ENCODE measurements at places on chromosomes 11 and 22.

GRCh38 chr11:67167091-67167490, 48.0 kb downstream of the KDM2A start:
- DNase-seq = peak; percentile 33

DNA sequence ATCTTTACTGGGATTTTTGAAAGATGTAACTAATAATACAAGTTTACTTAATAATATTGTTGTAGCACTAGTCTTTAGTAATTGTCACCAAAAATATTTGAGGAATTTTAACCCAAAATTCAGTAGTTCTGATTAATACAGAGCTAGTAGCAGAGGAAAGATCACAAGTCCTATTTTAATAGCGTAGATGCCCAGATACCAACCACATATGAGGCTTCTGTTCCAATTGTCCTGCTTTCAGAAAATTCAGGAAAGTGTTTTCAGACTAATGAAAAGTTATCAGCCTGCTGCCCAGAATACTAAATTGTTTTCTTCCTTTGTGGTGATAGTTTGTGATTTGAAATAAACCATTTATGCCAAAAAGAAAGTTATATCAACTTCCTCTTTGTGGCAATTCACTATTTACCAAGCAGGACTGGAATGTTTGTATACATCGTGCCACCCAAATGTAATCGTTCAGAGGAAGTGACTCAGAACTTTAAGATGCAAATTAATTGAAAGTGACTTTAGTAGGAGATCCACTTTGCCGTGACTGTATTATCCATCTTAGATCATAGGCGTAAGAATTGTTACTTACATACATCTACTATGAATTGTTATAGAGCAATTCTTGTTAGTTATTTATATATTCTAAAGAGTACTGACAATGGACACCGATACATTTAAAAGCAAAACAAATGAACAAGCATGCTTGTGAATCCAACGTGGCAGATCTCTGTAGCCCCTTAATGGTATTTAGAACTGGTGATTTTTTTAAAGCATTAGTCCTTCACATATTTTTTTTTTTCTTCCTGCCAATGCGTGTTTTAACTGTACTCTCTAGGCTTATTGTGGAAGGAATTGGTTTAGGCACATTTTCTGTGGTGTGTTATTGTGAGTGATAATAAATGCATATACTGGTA, 231.0 kb downstream of the DDX10 start:
- DNase-seq = peak; percentile 45

DNA sequence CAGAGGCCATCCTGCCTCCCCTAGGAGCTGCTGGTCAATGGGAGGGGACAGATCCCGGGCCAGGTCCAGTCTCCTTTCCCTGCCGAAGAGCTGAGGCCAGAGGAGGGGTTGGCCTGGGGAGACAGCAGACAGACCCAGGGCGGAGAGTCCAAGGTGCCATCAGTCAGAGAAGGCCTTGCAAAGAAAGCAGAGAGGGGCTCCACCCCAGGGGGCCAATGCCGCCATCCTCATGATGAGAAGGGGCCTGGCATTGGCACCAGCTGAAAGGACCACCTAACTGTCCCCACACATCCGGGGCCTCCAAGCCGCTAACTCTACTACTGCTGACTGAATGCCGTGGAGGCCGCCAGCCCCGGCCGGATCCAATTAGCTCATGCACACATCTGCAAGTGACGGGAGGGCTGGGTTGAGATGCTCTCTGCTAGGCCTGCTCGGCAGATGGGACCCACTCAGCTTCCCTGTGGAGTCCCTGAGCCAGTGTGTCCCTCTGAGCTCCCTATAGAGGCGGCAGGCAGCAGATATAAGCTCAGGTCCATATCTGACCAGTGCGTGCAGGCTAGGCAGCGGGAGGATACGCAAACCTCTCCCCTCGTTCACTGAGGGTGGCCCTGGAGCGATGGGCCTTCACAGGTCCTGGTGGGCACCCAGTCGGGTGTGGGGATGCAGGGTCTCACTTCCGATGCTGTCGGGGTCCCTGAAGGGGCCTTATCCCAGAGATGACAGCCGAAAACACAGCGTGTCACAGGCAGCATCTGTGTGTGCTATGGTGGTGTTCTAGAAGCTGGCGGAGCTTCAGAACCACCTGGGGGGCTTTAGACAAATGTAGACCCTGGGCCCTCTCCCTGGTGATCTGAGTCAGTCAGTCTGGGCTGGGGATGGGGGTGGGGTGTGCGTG, 183.9 kb downstream of the CTTN start:
- no peak for DNase-seq

GRCh38 chr11:77560605-77561004, 29.1 kb upstream of the AQP11 start:
- peak; percentile 36 for DNase-seq

DNA sequence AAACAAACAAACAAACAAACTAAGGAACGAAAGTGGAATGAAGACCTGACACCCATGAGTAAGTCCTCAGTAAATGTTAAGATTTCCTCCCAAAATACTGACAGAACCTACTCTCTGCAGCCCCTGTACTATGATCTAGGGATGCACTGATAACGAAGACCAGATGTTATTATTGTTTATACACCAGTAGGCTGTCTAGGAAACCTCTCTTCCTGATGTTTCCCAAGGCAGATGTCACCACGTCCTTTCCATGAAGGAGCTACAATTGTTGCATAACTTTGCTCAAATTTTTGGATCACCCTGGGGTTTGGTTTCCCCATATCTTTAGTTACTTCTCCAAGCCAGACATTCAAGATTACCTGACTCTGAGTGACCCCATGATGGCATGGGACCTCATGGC, 340.7 kb downstream of the MIAT start:
- no peak for DNase-seq

- peak; percentile 99 for DNase-seq
These were observed at the start of the genes SPCS2 and XRRA1 for GRCh38 chr11:74948898-74949752. TSS of gene SPCS2 (plus strand) at chr11:74949266. CDS start at chr11:74949286, 20 bp downstream. TSS of gene XRRA1 (minus strand) at chr11:74949091. CDS start at chr11:74940878, 8,213 bp downstream.

DNA sequence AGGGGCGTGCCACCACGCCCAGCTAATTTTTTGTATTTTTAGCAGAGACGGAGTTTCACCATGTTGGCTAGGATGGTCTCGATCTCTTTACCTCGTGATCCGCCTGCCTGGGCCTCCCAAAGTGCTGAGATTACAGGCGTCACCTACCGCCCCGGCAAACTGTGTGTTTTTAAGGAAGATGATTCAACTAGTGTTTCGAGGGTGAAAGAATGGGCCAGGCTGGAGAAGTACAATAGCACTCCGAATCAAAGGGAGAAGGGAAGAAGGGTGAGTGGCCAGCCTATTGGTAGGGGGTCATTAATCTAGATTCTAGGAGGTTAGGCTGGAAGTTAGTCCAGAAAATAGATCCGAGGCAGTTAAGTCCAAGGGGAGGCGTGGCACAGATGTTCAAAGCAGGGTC, 2.9 kb upstream of the CECR2 start:
- DNase-seq = no peak

DNA sequence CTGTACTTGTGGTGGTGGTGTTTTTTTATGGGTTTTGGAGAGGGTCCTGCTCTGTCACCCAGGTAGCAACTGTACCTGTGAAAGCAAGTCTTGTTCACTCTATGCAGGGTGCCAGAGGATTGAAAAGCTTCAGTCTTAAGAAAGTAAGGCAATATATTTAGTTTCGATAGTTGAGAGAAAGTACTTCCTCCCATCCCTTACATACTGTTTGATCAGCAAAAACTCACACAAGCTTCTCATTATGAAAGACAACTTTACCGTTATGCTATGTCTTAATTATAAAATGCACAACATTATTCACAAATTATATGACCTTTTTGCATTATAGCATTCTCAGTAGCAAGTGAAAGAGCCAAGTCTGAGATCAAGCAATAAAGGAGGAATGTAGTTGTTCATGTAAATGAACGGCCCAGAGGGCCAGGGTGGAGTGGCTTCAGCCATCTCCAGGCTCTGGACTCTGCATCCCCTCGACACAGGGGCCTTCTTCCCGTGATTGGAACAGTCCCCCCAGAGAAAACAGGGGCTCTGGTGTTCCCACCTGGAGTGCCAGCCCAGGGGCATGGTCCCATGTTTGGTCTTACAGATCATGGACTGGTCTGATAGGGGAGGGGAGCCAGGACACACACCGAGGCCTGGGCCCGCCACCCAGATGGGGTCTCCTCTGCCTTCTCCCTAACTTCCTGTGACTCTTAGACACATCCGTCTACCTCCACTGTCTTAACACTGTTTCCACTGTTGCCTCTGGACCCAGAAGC, 38.7 kb upstream of the CTTN start:
- no peak for DNase-seq

- peak; percentile 83 for DNase-seq
These were observed 3.6 kb downstream of the SHISAL1 start for GRCh38 chr22:44309137-44309536.

DNA sequence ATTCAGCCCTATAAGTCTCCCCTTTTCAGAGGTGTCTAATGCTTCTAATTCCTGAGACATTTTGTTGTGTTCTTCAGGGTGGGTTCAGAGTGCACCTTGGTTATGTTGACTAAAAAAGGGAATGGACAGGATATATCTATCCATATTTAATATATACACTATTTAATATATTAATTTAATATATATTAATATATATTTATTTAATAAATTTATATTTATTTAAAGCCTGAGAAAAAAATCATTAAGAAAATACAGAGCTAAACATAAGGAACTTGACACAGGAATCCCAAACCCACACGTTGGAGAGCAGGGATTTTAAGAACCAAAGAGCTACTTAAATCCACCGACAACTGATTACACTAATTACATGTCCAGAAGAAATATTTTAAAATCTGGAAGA, 674.2 kb upstream of the KIRREL3 start:
- DNase-seq = no peak

GRCh38 chr11:44032299-44033085, 15.3 kb upstream of the ACCSL start:
- DNase-seq = peak; percentile 73

DNA sequence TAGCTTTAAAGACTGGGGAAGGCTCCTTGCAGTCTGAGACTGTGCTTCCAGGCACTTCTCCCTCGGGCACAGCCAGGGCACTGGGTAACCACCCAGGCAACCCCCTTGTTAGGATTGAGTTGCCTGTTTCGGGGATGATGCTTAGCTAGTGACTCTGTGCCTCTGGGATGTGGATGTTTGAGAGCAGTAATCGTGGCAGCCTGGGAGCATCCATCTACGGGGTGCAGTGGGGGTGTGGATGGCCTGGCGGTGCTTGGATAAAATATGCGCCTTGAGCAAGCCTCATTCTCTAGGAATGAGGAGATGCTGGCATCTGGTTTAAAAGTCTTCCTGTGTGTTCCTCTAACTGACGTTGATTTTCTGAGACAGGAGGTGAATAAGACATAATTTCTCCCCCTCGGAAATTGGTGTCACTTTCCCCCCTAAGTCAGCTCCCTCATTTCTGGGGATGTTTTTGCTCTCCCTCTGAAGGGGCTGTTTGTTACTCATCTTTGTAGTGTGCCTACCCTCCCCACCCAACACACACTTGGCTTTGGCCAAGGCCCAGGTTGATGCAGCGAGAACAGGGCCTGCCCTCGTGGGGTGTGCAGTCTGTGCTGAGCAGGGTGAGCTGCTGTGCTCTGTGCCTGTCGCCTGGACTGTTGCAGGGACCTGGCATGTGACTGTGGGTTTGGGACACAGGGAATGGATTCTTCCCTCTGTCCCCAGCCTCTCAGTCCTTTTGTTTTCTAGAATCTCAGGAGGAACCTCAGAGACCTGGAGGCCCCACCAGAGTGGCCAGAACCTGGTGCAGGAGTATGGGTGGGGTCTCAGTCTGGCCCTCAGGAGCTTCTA, 2.0 kb downstream of the GNAZ start:
- DNase-seq = no peak

DNA sequence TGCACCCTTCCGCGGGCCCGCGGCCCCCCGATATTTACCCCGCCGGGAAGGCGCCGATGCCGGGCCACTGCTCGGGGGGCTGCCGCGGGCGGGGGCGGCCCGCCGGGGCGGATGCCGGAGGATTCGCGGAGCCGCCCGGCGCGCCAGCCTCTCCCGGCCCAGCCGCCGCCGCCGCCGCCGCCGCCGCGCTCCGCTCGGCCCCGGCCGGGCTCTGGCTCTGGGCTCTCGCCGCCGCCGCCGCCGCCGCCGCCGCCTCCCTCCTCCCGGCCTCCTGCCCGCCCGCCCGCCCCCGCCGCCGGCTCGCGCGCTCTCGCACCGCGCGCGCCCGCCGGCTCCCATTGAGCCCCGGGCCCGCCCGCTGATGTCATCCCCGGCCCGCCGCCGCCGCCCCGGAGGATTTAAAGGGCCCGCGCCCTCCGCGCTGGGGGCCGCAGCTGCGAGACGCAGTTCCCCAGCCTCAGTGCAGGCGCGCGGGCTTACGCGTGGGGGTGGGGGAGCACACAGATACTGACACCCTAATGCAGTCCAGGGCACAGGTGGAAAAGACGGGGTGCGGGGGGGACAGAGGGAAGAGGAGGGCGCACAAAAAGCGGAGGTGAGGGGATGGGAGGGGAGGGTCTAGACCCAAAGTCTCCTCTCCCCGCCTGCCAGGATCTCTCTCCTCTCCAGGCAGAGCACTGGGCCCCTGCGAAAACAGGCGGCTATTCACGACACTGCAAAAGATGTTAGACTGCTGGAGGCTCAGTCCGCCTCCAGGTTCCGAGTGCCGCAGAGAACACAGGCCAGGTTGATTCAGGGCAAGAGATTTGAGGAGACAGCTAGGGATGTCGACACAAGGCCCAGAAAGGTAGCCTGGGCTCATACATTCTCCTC, at the start of gene CSNK1E:
Gene CSNK1E, minus strand, starts transcription at position 312 of the 873 bp plus-strand sequence. CDS start 3,276 bp downstream, outside the sequence.
- peak; percentile 59 for DNase-seq

- no peak for DNase-seq
These were observed 862 bp upstream of the PDXP start for GRCh38 chr22:37657590-37658132.

DNA sequence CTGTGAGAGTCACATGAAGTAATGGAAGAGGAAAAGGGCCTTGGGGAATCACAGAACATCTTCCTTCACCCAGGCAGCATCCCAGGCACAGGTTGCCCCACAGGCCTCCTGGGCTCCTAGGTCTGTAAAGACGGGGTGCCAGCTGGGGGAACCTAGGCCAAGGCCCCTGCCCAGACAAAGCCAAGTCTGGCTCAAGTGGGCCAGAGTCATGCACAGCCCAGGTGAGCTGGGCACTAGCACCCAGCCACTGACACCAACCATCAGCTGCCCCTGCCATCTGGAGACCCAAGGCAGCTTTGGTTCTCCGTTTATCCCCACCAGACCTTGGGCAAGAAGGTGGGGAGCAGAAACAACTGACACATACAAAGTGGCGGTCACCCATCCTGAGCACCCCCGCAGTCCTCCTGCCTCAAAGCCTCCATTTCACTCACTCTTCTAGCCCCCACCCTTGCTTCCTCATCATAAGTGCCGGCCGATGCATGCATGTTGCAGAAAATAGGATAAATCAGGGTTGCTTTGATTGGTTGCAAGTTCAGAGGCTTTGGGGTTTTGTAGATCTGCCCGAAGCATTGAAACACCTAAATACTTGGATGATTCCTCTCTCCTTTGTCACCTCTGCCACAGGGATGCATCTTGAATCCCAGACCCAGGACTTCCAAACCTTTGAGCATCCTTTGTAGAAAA, 26.5 kb upstream of the TMPRSS4 start:
- no peak for DNase-seq

DNA sequence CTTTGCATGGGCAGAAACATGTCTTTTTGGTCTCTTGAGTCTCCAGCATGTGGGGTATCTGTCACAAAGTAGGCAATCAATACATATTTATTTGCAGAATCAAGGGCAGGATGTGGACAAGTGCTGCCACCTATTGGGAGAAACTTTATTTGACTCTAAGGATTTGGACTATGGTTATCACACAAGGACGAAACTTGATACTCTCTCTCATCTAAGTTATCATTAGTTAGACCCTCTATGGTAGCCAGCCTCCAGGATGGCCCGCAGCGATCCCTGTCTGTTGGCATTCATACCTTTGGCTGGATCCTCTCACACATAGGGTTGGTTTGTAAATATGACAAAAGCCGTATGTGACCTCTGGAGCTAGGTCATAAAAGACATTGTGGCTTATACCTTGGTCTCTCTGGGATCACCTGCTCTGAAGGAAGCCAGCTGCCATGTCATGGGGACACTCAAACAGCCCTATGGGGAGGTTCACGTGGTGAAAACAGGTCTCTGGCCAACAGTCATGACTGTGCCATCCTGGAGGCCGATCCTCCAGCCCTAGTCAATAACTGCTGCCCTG, 1.1 kb upstream of the FBXO7 start:
- DNase-seq = peak; percentile 83
